C1 segment of cervical spinal cord (tissue), 14 donors: ENCODE measurements at places on chromosomes 6 and 20.

- no peak for DNase-seq
Observed at GRCh38 chr6:55136916-55137315, 37.4 kb upstream of the HCRTR2 start.

- no peak for DNase-seq
Observed at GRCh38 chr6:117018771-117019170, 141.7 kb downstream of the RFX6 start.

GRCh38 chr20:19660808-19661378, 97.2 kb upstream of the RIN2 start:
- DNase-seq, result no peak

DNA sequence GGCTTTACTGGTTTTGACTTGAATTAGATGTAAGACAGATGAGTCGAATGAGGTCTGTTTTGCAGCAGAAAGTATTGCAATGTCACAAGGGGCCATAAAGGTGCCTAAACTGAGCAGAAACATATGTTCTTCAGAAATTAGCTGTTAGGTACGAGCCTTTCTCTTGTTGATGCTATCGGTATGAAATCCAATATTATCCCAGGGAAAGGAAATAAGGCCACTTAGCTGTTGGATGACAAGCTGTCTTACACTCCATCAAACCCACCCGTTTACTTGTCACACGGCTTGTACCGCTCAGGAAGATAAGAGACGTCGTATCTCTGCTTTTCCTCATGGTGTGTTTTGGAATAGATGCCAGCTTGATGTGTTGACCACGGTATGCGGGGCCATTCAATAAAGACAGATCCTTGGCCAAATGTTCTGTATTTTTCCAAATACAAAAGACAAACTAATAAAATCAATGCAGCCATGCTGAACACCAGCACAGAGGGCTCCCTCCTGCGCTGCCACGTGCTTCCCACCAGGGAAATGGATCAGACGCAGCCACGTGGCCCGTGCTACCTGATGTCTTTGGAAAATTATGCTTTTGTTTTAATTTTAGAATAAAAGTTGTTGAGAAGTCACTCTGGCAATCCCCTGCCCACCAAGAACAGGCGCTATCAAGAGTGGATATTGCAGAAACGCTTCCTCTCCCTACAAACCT, 255.9 kb upstream of the SULF2 start:
- DNase-seq, result no peak

- DNase-seq, result no peak
Observed at GRCh38 chr6:167919349-167919748, 78.1 kb upstream of the KIF25 start.

- no peak for DNase-seq
Observed at GRCh38 chr20:8749986-8750385, 318.9 kb upstream of the PLCB4 start.

DNA sequence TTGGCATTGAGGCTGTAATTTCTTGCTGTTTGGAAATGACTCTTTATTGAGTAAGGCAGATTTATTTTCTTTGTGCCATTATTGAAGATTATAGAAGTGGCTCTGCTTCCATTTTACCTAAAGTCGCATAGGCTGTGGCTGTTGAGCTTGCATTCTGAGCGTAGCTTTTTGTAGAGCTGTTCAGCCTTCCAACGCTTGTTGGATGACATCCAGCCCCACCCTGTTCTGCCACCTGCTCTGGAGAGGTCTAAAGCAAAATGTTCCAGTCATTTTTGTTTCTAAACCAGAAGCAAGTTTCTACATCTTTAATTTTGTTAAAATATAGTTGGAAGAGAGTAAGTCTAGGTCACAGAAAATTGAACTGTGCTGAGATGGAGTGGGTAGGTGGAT, 24.4 kb downstream of the UST start:
- DNase-seq, result no peak

DNA sequence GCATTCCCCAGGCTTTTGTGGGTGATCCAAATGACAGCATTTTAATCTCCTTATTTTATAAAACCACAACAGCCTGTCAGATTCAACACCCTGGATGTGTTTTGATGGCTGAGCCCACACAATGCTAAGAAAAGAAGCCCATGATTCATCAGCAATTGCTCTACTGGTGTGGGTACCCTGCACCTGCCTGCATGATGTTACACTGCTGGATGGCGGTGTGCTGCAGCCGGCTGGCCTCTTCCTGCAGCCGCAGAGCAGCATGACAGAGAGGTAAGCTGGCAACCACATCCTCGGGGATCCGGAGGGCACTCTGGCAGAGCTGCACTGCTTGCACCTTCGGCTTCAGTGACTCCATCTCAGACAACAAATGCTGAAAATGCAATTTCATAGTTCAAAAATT, 327.5 kb downstream of the SYNE1 start:
- DNase-seq, result no peak

- DNase-seq, result no peak
Observed at GRCh38 chr6:134238960-134239795, 78.7 kb downstream of the SGK1 start.

- DNase-seq, result peak; percentile 72
Observed at GRCh38 chr6:132122871-132123270, 171.7 kb upstream of the CCN2 start.

DNA sequence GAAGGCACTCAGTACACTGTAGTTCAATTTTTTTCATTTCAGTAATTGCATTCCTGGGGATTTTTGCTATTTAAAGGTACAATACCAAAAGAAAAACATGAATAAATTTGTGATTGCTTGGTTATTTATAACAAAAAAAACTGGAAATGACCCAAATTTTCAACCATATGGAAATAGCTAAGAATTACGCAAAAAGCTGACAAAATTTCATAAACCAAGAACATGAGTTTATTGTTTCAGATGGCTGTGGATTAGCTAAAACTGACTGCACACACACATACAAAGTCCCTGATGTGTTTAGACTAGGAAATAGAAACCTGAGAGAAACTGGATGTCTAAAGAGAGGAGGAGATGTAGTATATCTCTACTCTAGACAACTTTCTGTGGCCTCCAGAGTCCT, 718.4 kb upstream of the CHD6 start:
- DNase-seq, result no peak

DNA sequence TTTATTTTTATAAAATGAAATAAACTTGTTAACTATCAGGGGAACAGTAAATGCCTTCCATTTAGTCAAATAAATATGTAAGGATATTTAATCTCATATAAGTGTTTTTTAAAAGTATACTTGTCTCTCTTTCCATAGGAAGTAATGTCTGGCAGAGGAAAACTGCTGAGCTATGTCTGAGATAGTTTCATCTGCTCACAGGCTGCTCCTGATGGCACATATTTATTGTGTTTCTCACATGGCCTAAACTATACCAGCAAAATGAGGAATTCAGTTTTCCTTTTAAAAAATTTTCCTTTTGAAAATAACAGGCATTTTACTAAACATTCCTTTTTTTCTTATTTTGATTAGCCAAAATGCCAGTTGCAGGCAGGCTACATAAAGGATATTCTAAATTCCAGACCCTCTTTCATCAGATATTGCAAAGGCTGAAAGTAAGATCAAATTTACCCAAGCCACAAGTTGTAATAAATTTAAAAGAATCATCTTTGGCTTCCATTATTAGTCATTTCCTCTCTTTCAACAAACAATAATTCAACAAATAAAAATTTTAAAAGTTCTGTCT, 60.1 kb upstream of the RNF146 start:
- DNase-seq, result no peak

DNA sequence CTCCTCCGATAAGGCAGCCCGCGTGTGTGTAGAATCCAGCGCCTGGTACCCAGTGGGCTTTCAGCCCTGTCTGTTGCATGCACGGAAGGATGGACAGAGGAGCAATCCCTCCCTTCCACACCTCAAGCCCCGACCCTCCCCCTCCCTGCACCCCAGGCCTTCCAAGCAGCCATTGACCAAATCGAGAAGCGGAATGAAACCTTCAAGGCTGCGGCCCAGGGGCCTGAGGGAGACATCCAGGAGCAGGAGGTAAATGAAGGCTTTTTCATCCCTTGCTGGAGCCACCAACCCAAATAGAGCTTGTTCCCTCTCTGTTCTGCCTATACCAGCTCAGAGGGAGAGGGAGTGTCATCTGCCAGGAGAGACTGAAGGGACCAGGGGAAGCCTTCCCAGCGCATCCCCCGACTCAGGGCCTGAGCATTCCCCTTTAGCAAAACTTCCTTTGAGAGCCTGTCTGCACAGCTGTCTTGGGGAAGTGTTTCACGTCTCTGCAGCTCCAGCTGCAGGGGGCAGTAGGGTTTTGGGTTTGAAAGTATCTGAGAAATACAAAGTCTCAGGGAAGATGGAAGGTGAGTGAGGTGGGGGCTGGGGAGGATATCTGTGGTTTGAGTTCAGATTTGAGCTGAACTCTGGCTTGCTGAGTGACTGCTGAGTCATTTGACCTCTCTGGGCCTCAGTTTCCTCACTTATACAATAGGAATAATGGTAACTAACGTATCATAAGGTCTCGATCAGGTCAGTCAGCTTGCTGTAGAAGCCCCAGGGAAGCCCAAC, 16.1 kb downstream of the FGD2 start:
- no peak for DNase-seq

DNA sequence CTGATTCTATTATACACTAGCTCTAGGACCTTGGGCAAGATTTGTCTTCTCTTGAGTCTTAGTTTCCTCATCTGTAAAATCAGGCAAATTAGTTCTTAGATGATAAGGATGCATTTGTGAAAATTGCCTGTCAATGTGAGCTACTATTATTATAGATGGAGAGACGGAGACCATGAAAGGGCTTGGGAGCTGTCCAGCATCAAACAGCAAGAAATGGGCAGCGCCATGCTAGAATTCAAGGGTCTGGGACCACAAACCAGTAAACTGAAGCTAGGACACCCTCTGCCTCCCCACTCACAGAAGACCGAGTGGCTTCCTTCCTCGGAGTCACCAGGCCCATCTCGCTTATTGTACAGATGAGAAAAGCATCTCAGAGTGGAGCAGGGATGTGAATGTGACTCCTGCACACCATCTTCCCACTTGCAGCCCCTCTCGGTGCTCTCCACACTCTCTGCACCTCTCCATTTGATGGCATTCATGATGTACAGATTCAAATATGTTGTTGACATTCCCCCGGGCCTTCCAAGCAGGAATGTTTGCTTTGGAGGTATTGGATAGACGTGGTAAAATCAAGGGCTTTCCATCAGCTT, 24.1 kb upstream of the BPIFA3 start:
- no peak for DNase-seq

DNA sequence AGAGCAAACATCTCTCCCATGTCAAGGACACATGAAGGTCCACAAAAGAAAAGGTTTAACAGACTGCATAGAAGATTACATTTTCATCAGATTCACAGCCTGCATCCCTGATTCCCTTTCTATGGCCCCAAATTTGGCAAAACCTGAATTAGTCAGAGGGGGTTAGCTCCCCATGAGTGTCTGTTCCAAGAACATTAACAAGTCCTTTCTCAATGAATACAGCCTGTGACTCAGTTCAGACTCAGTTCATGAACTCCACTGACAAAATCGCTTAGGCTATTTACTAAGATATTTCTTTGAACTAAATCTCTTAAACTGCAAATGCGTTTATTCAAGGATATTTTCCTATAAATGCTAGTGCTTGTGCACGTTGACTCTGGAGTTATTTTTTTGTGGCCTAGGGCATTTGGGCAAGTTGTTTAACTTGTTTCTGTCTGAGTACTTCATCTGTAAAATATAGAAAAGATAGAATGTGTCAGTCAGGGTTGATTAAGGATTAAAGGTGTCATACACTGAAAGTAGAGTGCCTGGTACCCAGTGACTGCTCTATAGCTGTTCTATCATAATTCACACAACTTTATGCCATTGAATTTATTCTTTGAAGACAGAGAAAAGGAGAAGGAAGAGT, 422.6 kb downstream of the HTR1B start:
- DNase-seq, result no peak

DNA sequence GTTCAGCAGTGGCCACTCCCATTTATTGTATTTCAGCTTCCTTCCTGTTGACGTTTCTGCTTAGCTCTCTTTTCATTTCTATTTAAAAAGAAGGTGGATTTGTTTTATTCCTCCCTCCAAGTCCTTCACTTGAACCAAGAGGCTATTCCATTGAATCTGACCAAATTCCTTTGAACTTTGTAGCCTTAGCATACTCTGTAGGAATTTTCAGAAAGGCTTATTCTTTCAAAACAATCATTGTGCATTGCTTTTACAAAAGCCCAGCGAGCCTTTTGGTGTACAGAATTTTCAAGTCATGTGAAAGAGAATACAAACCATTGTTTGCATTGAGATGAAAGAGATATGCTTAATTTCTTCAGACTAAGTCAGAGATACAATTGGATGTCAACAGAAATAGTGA, 151.0 kb upstream of the INSM1 start:
- DNase-seq, result no peak

DNA sequence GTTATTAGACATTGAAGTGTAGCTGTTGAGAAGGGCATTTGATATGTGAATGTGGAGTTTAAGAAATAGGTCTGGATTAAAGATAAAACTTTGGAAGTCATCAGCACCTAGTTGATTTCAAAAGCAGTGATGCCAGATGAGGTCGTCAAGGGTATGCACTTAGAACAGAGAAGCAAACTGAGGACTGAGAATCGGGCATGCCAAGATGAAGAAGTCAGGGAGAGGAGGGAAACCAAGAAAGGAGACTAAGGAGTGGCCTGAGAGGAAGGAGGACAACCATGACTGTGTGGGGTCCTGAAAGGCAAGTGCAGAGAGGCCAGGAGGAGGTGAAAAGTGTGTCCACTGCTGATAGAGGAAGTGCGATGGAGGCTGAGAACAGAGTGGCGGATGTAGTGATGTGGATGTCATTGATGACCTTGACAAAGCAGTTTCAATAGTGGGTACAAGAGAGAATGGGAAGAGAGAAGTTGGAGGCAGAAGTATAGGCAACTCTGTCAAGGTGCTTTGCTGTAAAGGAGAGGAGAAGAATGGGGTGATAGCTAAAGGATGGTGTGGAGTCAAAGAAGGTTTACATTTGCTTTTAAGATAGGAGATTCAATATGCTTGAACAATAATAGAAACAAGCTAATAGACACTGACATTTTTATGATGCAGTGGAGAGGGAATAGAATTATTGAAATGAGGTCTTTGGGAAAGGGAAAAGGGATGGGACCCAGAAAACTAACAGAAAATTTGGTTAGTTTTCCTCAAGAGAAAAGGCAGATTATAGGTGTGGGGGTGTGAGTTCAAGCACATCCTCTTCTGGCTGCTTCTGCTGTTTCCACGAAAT, 139.7 kb upstream of the TMEM170B start:
- DNase-seq, result no peak
